SW 1271 (cell line): ENCODE measurements at places on chromosomes 2 and 18.

- no peak for DNase-seq
These were observed 376.2 kb downstream of the SETBP1 start for GRCh38 chr18:45056926-45057325.

DNA sequence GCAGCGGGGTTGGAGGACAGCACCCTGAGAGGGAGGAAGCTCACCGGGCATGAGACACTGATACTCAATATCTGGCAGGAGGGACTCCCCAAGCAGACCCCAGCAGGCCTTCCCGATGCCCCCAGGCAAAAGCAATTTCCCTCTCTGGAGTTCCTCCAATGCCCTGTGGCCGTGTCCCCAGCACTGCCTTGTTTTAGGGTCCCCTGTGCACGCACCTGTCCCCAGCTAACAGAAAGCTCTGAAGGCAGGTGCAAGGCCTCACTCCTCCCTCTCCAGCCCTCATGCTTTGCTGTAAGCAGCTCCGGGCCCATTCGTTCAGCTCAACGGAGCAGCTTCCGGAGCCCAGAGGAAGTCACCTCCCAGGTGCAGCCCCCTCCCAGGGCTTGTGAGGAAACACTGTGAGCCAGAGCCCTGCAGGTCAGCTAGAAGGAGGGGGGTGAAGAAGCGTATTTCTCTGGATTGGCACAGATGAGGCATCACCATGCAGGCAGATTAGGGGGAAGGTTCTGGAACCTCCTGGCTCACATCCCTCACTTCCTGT, 50.3 kb upstream of the ID2 start:
- no peak for DNase-seq

GRCh38 chr18:25089470-25089869, 262.5 kb downstream of the ZNF521 start:
- no peak for DNase-seq

DNA sequence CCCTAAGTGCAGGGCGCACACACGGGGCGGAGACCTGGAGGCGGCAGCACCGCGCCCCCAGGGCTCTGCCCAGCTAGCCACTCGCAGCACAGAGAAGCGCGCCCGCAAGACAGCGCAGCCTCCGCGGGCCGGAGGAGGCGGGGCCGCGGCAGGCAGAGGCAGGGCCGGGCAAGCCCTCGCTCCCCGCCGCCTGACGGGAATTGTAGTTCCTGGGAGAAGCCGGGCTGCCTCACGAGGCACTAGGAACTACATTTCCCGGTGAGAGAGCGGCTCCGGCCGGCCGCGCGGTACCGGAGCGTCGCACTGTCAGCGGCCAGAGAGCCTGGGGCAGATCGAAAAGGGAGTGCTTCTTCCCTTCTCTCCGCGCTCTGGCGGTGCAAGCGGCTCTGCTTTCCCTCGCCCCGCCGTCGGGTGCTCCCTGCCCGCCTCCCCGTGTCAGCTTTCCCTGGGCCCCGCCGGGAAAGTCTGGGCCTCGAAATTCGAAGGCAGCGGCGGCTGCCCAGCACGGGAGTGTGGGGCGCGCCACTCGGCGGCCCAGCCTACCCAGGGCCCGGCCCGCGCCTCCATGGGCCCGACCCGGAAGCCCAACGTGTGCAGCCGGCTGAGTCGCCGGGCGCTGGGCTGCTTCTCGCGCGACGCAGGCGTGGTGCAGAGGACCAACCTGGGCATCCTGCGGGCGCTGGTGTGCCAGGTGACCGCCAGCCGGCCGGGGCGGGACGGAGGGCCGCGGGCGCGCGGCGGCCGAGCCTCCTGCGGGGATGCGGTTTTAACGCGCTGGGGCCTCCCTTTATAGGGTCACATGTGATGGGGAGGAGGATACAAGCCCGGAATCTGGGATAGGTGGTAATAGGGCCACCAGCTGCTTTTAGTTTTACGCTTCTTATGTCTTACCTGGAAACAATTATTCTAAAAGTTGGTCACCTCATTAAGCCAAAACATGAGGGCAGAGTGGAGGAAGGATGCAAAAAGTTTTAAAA, at the start of gene DCAF17:
Gene DCAF17, plus strand, starts transcription at position 214 of the 977 bp plus-strand sequence. Its CDS starts 352 bp downstream, at position 566.
- DNase-seq: peak; percentile 92

GRCh38 chr2:193502363-193503035, 1307.8 kb upstream of the TMEFF2 start:
- no peak for DNase-seq

DNA sequence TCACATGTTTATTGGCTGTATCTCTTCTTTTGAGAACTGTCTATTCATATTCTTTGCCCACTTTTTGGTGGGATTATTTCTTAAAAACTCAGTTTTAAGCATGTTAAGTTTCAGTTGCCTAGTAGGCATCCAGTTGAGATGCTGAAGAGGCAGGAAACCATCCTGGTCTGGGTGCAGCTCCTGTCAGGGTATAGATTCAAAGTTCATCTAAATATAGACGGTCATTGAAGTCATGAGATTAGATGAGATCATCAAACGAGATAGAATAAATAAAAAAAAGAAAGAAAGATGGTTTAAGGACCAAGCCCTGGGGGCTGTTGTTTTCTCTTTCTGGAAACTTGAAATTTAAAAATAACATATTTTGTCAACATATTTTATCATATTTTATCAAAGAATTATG, 9.2 kb upstream of the DNAH7 start:
- DNase-seq: no peak

- DNase-seq: no peak
These were observed 14.3 kb downstream of the ZNF142 start for GRCh38 chr2:218645126-218645525.

- DNase-seq: no peak
These were observed 55.0 kb downstream of the ARHGAP25 start for GRCh38 chr2:68789603-68790002.

DNA sequence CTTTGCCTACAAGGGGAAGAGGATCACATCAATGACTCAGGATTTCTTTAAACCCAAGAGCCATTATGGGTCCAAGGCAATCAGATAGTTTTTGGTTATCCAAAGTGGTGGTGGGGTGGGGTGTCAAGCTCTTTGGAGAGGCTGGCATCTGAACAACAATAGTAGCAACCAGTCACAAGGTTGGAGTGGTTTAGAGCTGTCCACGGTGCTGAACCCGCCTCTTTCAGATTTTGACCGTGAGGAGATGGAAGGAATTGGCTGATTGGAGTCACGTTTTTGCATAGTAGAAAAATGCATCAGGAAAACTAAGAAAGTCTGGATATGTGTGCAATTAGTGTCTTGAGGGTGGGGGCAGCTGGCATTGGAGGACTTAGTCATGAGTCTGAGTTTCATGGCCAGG, 159.9 kb downstream of the LOXHD1 start:
- no peak for DNase-seq

DNA sequence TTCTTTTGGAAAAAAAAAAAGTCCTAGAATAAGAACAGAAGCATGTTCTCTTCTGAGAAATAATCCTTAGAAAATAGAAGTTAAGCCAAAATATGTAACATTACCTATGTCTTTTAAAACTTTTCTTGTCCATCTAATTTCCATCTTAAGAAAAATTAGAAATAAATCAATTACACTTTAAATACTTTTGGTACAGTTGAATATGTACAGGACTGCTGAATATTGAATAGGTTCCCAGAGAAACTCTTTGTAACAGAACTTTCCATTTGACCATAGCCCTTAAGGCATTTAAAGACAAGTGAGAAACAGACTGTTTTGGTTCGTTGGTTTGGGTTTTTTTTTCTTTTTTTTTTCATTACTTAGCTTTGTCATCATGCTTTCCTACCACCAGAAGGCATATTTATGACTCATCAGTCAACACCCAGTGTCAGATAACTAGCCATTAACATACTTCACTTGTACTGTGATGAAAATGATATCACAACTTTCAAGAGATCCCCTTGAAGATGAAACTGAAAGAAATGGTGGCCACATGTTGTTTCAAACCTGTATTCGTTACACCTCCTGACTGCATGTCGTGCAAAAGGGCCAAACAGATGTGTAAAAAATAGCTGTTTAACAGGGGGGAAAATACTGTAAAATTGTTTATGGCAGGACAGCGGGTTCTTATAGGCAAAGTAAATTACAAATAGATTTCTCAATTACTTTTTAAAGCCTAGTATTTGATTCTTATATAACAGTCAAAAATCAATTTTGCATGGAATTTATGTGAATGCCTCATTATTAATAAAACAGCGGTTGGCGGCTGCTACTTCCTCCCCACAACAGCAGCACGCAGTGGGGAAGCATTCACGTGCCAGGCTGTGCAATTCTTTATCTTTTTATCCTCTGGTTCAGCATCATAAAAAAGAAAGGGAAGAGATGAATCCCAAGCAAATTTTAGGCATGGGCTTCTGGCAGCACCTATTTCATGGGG, 280.7 kb upstream of the HNRNPA3 start:
- peak; percentile 65 for DNase-seq

GRCh38 chr2:113203217-113203530, 29.4 kb downstream of the PSD4 start:
- DNase-seq: no peak

DNA sequence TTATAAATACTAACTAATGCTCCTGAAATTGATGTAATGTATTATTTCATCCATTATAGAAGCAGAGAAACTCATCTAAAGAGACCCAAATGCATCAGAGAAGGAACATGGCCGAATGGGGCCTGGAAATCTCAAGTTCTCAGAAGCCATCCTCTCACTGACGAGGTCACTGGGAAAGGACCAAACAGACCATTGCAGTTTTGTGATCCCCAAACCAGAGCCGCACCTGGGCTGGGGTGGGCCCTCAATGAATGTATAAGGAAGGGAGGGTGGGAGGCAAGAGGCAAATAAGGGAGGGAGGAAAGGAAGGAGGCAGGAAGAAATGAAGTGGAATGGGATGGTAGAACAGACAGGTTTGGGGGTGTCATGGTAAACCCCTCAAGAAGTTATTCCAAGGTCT, 245.3 kb upstream of the ID2 start:
- DNase-seq: no peak
